ENCODE measurements at places on chromosomes 2 and 18.
A peak's percentile ranks its signal among the peaks of the same experiment; 100 is the strongest.

- no peak for DNase-seq
Observed at GRCh38 chr2:78895022-78895421, 130.5 kb upstream of the REG3G start.

- no peak for DNase-seq
Observed at GRCh38 chr18:45481821-45482220, 133.5 kb upstream of the SLC14A2 start.

DNA sequence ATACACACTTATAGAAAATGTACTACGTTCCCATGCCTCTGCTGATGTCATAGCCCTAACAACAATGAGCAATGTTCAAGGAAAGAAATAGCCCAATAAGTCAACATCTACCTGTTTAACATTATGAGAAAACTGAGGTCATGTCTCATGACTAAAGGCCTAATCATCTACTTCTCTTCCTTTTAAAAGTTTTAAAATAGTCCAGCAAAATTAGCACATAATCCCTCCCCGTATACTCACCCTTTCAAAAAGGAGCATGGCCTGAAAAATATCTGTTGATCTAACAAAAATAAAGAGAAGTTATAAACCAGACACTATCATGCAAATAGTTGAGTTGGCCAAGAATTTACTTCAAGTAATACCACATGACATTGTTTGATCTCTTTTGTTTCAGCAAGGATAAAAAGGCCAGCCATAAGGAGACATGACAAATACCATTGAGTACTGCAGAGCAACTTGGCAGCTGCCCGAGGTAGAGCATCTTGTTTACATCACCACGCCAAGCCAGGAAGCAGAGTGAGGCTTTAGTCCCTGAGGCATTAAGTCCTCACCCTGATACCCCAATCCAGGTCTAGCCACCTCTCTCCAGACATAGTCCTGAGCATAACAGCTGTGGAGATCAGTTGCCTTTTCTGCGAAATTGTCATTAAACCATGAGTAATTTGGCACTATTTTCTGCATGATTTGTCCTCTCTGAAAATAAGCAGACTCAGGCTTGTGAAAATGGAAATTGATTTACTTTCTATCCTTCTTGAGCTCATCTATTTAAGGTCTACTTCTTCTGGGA lies 137.4 kb upstream of the ETAA1 start:
- DNase-seq: no peak

GRCh38 chr2:166335284-166335683 lies 40.5 kb downstream of the SCN9A start:
- no peak for DNase-seq

GRCh38 chr2:96817882-96818281 lies 1.8 kb downstream of the CNNM3 start:
- no peak for DNase-seq

DNA sequence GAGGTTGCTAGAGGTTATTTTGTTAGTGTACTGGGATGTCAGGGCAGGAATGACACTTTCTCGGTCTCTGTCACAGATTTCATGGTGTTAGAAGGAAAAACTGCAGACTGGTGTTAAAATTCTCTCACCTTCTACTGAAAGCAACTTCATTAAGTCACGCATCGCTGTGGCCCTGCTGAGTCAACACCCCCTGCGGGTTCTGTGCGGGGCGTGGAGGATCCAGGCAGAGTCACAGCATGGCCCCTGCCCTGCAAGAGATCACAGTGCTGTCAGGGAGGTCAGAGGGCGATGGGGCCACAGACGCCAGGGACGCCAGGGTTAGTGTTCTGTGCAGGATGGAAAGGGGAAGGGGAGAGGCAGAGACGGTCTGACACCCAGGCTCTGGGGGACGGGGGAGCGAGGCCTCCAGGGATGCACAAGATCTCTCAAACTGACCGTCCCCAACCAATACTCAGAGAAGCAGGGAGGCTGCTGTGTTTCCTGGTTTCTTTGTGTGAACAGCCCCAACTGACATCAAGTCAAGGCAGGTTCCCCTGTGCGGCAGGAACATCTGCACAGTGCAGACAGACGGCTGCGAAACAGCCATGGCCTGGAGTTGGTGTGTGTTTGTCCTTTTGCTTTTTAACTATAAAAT lies 354.9 kb upstream of the SALL3 start:
- no peak for DNase-seq

DNA sequence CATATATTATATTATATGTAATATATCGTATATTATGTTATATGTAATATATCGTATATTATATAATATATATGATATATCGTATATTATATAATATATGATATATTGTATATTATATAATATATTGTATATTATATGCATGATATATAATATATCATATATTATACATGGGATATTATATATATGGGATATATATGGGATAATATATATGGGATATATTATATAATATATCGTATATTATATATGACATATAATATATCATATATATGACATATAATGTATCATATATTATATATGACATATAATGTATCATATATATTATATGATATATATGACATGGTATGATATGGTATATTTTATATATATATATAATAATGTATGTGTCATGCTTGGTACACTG lies 100.7 kb upstream of the STPG4 start:
- DNase-seq: no peak

DNA sequence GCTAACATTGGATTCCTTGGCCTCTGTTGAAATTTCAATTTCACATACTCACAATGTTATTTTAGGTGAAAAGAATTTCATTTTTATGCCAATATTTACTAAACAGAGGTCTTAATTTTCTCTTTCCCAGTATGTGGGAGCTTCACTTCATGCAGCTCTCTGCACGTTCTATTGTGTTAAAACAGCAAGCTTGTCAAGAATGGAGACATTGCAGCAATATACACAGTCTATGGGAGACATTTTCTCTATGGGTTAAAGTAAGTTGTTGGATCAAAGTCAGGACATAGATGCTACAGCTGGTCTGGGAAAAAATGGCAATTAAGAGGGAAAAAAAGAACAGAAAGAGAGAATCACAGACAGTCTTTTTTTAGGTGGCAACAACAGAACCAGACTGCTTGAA lies 70.4 kb upstream of the ARHGAP15 start:
- no peak for DNase-seq

DNA sequence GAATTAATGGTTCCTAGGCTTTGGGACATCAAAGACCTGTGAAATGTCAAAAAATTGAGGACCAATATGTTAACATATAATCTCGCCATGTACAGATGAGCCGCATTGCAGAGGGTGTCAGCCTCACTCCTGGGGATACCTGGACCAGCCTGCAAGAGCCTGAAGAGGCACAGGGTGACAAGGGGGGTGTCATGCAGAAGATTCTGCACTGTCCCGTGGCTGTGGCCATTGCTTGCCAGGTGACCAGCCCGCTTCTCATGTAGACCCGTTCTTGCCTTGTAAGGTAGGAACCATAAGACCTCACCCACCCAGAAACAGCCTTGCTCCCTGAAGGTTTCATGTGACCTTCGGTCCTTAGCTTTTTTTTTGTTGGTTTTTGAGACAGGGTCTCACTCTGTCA lies 37.5 kb downstream of the TMEM37 start:
- no peak for DNase-seq

DNA sequence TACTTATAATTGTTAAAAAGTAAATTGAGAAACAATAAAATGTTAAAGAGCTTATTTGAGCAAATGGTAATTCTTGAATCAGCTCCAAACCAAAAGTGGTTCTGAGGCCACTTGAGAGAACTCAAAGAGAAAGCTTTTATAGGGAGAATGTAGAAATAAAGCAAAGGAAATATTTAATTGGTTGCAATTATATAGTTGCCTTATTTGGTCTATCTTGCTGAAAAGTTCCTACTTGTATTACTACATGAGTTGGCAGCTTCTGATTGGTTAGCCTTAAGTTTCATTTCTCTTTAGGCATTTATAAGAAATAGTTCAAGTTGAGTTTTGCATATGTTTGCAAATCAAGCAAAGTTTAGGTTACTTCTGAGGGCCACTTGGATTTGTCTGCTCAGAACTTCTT lies 38.1 kb downstream of the SCN2A start:
- DNase-seq: no peak

DNA sequence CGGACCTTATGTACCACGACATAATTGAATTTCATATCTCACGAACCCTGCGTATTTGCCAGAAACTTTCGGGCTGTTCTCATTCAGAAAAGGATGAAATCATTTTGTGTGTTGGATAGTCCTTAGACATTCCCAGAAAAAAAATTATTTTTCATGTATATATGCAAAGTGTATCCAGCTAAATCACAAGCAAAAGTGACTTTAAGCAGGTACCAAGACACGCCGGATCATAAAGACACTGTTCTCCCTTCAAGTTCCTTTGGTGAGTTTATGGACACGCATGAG lies 35.1 kb upstream of the PNO1 start:
- DNase-seq: no peak

GRCh38 chr2:72378753-72379348 lies 231.2 kb upstream of the CYP26B1 start:
- DNase-seq: no peak

DNA sequence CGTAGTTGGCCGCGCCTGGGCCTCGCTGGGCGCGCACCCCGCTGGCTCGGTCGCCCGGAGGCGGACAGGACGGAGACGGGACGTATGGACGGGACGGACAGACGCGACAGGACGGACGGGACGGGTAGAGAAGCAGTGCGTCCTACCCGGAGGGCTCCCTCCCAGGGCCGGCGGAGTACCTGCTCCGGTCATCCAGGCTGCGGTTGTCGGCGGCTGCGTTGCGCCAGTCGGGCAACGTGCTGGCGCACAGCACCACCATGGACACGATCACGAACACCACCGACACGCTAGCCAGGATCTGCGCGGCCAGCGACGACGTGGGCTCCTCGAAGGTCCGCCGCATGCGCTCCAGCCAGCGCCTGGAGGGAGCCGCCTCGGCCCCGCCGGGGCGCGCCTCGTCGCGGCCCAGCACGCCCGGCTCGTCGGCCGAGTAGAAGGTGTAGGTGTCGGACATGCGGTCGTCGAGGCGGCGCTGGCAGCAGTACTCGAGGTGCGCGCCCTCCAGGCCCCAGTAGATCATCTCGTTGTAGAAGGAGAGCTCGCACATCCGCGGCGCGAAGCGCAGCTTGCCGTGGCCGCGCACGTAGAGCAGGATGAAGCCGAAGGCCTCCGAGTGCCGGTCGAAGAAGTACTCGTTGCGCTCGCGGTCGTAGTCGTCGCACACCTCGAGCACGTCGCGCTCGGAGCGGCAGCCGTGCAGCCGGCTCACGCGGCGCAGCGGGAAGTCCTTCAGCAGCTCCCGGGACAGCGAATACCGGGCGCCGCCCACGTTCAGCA lies 903 bp downstream of the KCNG3 start:
- DNase-seq: peak; percentile 29

- no peak for DNase-seq
Observed at GRCh38 chr2:59395119-59395518, 1154.0 kb upstream of the FANCL start.

DNA sequence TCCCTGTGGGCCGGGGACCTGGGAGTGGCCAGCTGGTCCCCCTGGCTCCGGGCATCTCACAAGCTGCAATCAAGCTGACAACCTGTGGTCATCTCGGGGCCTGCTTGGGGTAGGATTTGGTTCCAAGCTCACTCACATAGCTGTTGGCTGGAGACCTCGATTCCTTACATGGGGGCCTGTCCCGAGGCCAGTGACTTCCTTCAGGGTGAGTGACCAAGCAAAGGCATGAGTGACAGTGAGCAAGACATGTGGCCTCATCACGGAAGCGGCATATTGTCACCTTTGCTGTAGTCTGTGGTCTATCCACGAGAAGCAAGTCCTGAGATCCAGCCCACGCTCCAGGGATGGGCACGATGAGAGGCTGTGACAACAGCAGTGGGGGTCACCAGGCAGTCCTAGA lies 131.4 kb upstream of the ID2 start:
- DNase-seq: no peak

- DNase-seq: peak; percentile 14
Observed at GRCh38 chr2:126449677-126450076, 206.3 kb upstream of the GYPC start.

GRCh38 chr18:36511791-36512352 lies 214.4 kb downstream of the FHOD3 start:
- no peak for DNase-seq

DNA sequence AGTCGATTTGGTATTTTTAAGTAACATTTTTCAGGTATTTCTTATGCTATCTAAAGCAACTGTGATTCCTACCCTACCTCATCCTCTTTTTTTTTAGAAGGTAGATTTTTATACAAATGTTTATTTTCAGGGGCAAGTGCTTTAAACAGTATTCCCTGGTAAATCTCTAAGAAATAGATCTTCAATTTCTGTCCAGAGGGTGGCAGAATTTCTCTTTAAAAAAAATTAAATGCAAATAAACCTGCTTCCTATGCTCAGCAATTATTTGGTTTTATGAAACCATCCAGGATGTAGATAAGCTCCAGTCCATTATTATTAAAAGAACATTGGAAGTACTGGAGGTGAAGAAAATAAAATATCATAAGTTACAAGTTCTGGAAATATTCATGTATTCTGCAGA lies 191.9 kb downstream of the MYO3B start:
- no peak for DNase-seq

GRCh38 chr2:162435676-162436075 lies 91.7 kb downstream of the GCA start:
- DNase-seq: no peak

DNA sequence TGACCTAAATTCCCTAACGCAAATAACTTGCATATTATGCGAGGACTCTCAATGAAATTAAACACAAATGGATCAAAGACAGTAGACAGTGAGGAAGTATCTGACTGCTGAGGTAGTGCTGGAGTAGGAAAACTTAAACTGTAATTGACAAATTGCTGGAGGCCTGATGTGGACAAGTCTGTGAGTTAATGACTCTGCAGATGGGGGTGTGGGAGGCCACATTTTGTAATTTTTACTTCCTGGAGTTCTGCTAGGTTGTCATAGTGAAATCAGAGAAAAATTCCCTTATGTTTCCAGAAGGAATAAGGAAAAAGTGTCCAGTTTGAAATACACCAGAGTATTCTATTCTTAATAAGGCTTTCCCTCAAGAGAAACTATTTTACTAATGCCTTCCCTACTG lies 333.0 kb upstream of the CNTNAP5 start:
- no peak for DNase-seq

DNA sequence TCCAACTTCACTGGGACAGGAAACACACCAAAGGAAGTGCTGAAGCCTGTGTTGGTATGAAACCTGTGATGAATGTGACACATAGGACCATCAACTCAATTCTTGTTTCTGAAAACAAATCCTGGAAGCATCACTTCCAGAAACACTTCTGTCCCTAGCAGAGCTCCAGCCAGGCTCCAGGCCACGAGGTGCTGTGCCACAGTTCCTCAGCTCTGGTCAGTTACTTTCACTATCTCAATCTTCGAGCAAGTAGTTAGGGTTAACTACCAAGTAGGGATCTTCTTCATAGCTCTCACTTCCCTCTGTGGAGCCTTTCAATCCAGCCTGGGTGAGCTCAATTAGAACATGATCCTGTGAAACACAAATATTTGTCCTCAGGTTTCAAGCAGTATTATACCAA lies 3.6 kb upstream of the LCT start:
- no peak for DNase-seq

GRCh38 chr2:39119732-39120520 lies 925 bp downstream of the SOS1 start:
- peak; percentile 89 for DNase-seq

DNA sequence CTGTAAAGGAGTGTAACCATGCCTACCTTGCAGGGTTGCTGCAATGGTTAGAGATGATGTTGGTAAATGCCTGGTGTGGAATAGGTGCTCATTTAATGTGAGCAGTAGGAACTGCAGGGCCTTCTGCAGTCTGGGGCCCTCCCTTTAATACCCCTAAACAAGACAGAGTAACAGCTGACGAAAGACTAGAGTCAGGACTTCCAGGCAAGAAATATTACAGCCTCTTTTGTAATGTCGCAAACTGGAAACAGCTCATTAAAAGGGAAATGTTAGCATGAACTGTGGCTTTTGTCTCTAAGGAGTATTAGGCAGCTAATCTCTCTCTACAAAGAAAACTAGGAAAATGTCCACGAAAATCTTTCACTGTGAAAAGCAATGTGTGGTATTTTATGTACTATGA lies 26.0 kb downstream of the MARCO start:
- no peak for DNase-seq

Data from GM20000 (cell line).